ENCODE measurements at places on chromosomes 1 and 21.

GRCh38 chr1:27045973-27046558 lies 33.4 kb upstream of the TENT5B start:
- DNase-seq: peak; percentile 46

GRCh38 chr1:39833621-39834385 lies 45.1 kb upstream of the BMP8B start:
- no peak for DNase-seq

DNA sequence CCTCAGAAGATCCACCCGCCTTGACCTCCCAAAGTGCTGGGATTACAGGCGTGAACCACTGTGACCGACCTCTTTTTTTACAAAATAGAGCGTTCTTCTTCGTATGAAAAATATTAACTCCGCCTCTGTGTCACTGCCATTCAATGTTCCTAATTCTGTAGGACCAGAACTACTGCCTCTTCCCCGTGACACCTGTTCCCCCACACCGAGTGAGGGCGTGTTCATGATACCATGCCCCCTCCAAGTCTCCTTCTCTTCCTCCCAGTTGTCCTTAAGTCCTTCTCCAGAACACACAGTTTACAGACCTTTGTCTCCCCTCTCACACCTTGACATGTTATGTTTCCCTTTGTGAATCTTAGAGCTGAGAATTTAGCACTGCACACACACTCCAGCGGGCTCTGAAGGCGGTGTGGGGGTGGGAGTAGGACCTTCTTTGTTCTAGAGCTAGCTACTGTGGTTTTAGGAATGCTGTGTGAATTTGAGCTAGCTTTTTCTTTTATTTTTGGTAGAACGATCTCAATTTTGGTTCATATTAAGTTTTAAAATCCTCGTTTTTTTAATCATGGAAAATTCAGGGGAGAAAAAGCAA lies 82.4 kb upstream of the LPGAT1 start:
- no peak for DNase-seq

DNA sequence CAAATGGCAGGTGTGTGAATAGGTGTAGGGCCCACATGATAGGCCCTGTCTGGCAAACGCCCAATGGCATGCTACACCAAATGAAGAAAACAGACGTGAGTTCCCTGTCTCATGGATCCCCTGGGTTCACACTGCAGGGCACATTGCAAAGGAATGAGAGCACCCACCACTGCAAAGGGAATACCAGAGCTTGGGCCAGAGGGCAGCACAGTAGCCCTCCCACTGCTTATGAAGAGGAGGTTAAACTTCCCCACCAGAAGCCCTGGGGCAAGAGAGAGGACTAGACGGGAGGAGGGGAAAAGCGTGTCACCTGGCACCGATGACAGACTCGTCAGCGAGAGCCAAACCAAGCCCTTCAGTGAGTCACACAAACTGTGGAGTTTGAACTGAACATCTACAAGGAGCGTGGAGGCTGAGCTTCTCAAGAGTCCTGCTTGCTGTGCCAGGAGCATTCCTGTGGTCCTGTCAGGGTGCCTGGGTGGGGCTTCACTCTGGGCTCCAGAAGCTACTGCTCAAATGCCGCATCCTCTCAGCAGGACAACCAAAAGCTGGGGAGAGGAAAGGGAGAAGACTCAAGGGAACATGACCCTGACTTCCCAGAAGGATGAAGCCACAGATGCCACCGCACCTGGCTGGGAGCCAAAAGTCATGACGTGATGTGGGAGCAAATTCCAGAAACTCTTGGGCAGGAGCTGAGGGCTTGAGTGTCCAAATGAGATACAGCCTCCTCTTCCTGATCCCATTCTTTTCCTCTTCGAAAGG lies 61.1 kb downstream of the TOMM20 start:
- DNase-seq: no peak

- no peak for DNase-seq
Measured at GRCh38 chr1:110188035-110188618, 22.0 kb upstream of the KCNC4 start.

Measured in stimulated activated CD8-positive, alpha-beta memory T cell treated with anti-CD3 and anti-CD28 coated beads, Interleukin-7, amount 100 ng/mL, for 24 hours (primary cell).